ENCODE measurements at places on chromosomes 11 and 22.
A peak's percentile ranks its signal among the peaks of the same experiment; 100 is the strongest.

DNA sequence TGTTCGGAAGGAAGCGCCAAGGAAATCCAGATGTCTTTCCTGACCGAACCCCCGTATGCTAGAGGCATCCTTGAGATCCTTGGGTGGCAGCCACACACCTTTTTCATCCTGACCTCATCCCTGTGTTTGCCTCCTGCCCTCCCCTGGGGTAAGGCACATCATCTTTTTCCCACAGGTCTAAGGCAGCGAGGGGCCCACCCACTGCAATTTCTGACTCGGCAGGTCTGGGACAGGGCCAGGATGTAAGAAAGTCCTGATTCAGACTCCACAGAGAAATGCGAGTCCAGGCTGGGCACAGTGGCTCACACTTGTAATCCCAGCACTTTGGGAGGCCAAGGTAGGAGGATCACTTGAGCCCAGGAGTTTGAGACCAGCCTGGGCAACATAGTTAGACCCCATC, 10.5 kb downstream of the ZMAT5 start:
- DNase-seq, result no peak

- DNase-seq, result no peak
Observed at GRCh38 chr11:74783241-74783871, 34.7 kb downstream of the RNF169 start.

DNA sequence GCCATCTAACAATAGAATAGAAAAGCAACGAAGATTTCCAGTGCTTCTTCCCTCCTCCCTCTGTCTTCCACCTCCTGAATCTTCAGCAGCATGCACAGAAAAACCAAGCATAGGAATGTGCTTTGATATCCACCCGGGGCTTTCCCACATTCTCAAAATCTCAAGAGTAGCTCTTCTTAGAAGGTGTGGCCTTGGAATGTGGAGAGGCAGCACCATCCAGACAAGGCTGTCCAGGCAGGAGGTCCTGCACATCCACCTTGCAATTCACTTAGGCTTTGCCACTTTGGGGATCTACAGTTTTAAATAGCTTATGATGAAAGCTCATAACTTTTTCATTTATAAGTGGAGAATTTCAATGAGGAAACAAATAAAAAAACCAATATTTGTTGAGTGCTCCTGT, 72.9 kb downstream of the KIRREL3 start:
- no peak for DNase-seq

GRCh38 chr11:85749287-85749834, 61.6 kb downstream of the SYTL2 start:
- DNase-seq, result no peak

DNA sequence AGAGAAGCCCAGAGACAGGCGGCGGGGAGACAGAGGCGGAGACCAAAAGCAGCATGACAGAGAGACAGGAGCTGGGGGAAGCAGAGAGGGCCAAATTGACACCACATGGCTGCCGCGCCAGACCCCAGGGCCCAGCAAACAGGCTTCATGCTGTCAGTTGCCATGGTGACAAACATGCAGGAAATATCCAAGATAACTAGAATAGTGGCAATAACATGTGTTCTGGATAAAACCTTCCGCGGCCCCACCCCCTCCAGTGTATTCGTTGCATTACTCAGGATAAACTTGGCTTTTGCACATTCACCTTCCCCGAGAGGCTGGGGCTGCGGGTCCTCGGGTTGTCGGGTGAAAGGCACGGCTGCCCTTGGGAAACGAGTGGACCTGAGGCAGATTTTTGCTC, 49.9 kb upstream of the CDON start:
- peak; percentile 56 for DNase-seq

DNA sequence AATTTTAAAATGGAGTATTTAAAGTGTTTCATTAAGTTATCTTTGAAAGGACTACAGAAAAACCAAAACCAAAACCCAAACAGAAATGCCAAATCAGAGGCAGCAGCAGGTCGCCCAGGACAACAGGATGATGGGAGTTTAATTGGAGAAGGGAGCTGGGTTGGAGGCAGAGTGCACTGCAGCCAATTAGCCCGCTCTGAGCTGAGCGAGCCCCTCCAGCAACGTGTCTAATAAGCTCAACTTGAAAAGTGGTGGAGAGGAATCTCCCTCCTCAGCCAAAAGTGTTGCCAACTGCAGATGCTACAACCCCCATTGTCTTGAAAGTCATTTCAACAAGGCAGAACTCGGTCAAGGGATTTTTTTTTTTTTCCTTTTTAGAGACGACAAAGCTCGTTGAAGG, 323.9 kb downstream of the CADM1 start:
- peak; percentile 72 for DNase-seq

GRCh38 chr11:35487532-35488078, 37.8 kb downstream of the PAMR1 start:
- no peak for DNase-seq

- DNase-seq, result no peak
Observed at GRCh38 chr11:36775130-36775529, 177.1 kb upstream of the RAG2 start.

DNA sequence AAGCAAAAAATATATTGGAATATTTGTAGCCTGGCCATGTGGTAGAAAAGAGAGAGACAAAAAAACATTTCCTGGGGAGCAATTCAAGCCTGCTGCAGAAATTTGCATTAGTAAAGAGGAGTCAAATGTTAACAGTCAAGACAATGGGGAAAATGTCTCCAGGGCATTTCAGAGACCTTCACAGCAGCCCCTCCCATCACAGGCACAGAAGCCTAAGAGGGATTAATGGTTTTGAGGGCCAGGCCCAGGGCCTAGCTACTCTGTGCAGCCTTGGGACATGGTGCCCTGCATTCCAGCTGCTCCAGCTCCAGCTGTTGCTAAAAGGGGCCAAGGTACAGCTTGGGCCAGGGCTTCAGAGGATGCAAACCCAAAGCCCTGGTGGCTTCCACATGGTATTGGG, 46.8 kb downstream of the PGR start:
- DNase-seq, result no peak

DNA sequence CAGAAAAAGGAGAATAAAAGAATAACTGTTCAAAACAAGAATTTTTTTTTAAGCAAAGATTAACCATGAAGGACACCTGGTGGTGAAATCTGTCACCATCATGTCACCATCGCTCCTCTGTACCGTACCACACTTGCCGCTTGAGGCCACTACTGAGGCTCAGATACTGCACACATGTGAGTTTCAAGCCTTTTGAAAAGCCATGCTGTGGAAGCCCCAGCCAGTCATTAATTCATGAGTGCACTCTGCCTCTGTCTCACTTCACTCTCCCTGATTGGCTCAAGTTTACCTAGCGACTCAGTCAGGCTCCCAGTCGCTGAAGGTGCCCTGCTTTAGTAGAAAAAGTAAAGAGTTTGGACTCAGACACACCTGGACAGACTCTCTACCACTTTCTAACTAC, 6.6 kb upstream of the MS4A12 start:
- no peak for DNase-seq

GRCh38 chr11:131871006-131871405, 500.6 kb downstream of the NTM start:
- no peak for DNase-seq

GRCh38 chr11:118908264-118908663, 17.5 kb downstream of the BCL9L start:
- DNase-seq, result no peak

- DNase-seq, result no peak
Observed at GRCh38 chr22:23175817-23176644, 4.3 kb upstream of the BCR start.

GRCh38 chr11:34609850-34610249, 11.0 kb upstream of the EHF start:
- DNase-seq, result no peak
